IMR-90 (cell line): ENCODE measurements at places on chromosomes 1 and 21. TPM values are rescaled to one million over a fixed set of nuclear protein-coding genes. Genes with fewer than 3 reads are reported as not detected.

LCE2A gene
- total RNA-seq = not detected in 2 replicates

LSM10 gene
- 10.3 and 11.7 TPM in 2 replicates for total RNA-seq

DNA sequence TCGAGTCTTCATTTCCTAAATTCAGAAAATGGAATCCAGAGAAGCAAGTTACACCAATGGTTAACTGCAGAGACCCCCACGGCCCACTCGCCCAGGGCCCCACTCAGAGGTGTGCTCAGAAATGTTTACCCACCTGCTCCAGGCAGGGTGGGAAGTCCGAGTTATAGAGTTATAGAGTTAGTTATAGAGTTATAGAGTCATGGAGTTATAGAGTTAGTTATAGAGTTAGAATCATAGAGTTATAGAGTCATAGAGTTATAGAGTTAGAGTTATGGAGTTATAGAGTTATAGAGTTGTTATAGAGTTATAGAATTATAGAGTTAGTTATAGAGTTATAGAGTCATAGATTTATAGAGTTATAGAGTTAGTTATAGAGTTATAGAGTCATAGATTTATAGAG lies 31.7 kb downstream of the UBASH3A start:
- no peak for DNase-seq

SPAG17 gene
- total RNA-seq = under 0.01 TPM in 1 of 2 replicates, not detected in the other

DNA sequence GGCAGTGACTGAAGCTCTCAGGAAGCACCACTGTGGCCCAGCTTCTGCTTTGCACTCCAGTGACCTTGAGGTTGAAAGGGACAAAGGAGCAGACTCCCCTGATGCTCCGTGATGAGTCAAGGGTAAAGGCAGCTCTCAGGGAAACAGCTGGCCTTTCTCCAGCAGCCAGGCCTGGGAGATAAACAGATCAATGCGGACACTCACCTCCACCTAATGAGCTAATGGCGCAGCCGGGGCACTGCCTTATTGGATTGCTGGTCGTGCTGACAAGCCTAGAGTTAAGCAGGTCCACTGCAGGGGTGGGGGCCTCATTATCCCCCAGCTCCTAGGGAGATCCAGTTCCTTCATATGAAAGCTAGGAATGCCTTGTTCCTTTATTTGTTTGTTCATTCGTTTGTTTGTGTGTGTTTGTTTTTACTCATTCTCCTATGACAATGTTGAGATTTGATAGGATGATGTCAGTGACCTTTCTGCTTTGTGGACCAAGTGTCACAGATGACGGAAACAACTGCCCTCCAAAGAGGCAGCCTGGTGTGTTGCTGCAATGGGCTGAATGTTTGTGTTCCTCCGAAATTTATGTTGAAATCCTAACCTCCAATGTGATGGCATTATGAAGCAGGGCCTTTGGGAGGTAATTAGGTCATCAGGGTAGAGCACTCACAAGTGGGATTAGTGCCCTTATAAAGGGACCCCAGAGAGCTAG lies 141.4 kb upstream of the BEND5 start:
- no peak for DNase-seq

DNA sequence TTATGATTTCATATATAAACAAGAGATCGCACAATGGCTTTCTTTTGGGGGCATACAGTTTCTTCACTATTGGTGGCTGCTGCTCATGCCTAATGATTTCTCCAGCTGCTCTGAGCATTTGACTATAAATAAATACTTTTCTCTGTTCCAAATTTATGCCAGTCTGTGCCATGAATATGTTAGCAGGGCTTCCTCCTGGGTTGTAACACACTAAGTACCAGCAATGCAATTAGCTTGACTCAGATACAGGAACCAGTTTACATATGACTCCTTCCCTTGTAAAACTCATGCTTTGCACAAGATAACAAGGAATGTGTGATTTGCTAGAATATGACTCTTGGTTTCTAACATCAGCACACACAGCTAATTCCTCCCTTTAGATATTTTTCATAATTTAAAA lies 1629.7 kb downstream of the NCAM2 start:
- no peak for DNase-seq

LINGO4 gene
- total RNA-seq = not detected in 2 replicates

MYBPH gene
- not detected in 2 replicates for total RNA-seq

CATSPERE gene
- total RNA-seq = 0.18 and 0.28 TPM in 2 replicates

GRCh38 chr1:176364236-176364905 lies 98.6 kb upstream of the PAPPA2 start:
- no peak for DNase-seq
